Dorsolateral prefrontal cortex (tissue), 122 donors: ENCODE measurements at places on chromosomes 12 and 14.

GRCh38 chr12:28586481-28586880 lies 396.2 kb downstream of the CCDC91 start:
- DNase-seq = no peak

DNA sequence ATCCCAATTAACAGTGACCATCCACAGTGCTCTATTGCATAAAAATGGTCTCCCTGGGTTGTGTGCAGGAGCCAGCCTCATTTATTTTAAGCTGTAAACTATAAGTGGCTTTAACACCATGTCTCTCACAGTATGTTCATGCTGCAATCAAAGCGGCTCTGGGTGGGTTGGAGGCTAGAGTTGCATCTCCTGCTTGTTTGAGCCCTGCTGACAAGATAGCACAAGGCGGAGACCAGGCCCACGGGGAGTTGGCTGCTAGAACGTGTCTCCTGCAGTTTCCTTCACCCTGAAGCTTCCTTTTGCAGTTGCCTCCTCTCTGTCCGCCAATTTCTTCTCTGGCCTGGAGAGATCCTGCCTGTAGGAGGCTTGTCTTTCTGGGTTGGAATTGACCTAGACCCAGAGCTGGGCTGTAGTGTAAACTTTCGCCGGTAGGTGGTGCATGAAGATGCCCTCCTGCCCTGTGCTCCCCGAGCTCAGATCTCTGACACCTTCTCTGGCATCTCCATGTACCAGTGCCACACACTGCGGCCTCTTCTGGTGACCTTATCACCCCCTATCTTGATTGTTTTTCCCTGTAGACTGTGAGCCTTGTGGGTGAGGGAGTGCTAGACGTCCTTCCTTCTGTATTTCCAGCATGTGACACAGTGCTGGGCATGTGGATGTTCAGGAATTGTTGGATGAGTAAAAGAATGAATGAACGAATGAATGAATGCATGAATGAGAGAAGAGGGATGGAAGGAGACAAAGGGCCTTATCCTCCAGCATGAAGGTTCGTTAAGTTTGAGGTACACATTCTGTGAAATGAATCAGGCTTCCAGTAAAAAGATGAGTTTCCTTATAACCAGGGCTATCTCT lies 10.4 kb downstream of the OTUB2 start:
- DNase-seq = peak; percentile 66

DNA sequence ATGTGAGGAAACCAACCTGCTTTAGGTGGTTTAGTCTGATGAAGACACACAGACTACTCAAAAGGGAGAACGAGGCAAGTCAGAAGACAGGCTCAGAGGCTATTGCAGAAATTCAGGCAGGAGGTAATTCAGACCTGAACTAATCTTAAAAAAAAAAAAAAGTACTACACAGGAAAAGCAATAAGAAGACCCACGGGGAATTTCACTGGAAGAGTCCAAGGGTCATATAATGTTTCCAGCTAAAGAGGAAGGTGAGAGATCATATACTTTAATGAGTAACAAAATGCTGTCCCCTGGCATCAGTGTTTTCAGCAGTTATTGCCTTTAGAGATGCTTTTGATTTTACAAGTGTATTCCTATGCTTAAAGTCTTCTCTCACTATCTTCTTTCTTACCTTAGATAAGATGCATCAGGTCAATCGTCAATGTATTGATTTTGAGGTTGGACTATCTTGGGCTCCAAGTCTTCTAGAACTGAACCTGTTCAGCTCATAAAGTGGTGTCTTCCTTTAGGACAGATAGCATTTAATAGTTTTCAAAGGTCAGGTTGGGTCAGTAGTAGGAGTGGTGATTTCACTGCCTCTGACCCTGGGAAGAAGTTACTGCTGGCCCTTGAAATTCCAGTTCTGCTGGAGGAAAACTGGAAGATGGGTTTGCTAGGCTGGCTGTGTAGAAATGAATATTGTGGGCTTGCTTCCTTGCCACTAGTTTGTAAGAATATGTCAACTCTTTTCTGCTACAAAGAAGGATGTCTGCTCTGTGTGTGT lies 60.0 kb downstream of the FAR2 start:
- no peak for DNase-seq

DNA sequence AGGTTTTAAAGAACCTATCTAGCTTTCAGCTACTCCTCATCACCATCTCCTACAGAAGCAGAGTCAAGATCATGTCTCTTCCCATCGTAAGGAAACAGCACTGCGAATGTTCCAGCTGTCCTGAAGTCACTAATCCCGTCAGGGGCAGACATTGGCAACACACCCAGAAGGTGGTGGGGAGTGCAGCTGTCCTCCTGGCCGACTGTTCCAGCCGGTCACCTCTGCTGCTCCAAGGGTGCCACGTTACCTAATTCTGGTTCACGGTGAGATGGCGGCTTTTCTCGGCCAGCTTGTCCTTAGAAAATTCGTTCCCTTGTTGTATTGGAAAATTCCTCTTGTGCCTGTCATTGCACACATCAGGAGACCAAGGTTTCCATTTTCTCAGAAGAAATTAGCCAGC lies 196.2 kb downstream of the ZFP36L1 start:
- DNase-seq = no peak

- DNase-seq = no peak
Observed at GRCh38 chr12:101356794-101357193, 50.8 kb downstream of the ARL1 start.

- DNase-seq = no peak
Observed at GRCh38 chr14:99187858-99188257, 84.1 kb downstream of the BCL11B start.

- DNase-seq = no peak
Observed at GRCh38 chr12:13576935-13577500, 380.5 kb downstream of the EMP1 start.

DNA sequence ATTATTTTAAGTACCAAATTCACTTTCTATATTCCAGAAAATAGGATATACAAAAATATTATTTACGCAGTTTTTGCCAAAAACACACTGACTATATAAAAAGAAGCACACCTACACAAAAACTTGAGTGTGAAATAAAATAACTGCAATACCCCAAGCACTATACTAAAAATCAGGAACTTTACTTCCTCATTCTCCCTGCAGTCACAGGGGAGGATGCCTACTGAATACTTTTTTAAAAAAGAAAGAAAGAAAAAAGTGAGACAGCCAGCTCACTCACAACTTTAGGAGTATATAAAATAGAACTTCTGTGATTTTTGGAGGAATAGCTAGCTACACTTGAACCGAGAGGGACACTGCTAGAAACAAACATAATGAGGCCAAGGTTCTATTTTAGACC lies 12.2 kb downstream of the RPS6KA5 start:
- no peak for DNase-seq

GRCh38 chr14:97442363-97442762 lies 645.2 kb downstream of the VRK1 start:
- DNase-seq = no peak

DNA sequence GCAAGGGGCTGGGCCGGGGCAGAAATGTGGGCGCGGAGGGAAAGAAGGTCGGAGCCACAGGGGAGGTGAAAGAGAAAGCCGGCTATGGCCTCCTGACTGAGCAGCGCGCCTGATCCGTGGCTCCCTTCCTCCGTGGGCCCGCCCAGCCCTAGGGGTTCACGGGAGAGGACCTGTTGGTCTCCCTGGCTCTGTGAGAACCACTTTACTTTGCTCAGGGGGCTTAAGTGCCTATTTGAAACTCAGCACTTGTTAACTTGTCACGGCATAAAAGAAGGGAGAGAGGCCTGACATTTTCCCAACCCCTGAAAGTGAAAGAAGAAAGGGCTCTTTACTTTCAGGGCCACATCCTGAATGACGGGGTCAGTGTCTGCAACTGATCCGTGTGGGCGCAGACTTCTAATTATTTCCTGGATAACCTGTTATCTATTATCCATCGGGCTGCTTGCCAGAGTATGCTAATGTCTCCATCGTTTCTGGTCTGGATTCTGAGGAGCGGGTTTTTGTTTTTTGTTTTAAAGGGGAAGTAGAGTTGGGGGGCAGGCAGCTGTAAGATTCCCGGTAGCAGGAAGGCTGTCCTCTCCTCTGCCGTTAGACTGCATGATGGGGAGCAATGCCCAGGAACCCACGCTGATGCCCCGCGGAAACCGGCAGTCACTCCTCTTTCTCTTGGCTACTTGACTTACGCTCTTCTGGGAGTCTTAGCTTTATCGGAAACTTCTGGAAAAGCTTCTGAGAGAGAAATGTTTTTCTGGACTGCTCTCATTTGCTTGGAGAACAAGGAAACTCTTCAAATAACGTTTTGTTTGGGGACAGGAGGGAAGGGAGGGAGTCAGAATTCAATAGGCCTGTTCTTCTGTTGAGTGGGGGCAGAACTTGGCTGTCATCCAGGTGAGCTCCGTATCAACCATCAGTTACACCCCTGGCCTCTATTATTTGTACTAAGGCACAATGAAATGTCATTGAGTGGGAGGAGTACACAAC lies 127.7 kb upstream of the MAX start:
- DNase-seq = peak; percentile 66

- DNase-seq = no peak
Observed at GRCh38 chr12:22105542-22105941, 59.5 kb downstream of the CMAS start.

DNA sequence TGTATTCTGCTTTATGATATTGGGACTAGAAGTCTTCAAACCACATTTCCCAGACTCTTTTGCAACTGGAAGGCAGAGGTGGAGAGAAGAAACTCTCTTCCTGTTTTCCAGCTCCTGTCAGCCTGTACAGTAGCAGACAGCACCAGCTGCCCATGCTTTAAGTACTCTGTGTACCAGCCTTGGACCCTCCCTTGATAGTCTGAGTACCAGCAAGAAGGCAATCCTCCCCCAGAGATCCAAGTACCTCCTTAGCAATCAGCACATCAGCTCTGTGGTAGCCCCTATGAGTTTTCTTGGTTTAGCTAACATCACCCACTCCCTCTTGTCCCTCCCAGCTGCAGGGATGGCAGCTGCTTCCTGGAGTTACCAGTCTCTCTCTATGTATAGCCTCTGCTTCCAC lies 56.3 kb downstream of the STXBP6 start:
- DNase-seq = no peak

- no peak for DNase-seq
Observed at GRCh38 chr12:26507613-26508012, 312.2 kb downstream of the SSPN start.
